ENCODE measurements at places on chromosomes 3 and 15.

- no peak for DNase-seq
Observed at GRCh38 chr15:67165254-67166253, 88.9 kb downstream of the AAGAB start.

- no peak for DNase-seq
Observed at GRCh38 chr3:140715035-140715434, 37.2 kb downstream of the TRIM42 start.

DNA sequence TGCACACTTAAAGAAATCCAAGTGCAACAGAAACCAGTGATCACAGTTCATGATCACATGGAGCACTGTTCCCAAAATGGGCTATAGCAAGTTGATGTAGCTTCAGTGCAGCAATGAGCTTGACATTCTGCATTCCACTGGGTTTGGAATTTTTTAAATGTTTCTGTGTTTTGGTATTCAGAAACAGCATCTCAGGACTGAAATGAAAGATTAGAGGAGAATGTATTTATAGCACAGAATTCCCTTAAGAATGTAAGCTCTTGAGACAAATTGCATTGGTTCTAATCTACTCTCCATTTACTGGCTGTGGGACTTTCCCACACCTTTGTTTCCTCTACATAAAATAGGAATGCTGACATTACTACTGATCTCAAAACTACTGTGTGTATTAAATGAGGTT is 162.7 kb downstream of the FGF12 start:
- no peak for DNase-seq

GRCh38 chr3:177602601-177603147 is 405.4 kb upstream of the TBL1XR1 start:
- no peak for DNase-seq

DNA sequence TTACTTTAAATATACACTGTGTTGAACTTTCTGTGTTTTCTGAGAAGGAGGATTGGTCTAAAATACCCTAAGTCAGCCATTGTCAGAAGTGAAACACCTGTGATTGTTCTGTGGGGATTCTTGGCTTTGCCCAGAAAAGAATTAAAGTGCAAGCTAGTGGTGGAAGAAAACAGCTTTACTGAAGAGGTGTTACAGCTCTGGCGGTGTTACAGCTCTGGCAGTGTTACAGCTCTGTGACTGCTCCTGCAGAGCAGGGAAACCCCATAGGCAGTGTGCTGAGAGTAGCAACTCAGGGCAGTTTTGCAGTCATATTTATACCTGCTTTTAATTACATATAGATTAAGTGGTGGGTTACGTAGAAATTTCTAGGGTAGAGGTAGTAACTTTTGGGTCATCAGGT is 66.6 kb downstream of the C3orf20 start:
- no peak for DNase-seq

GRCh38 chr3:191314109-191314728 is 15.0 kb upstream of the CCDC50 start:
- DNase-seq: no peak

- DNase-seq: no peak
Observed at GRCh38 chr3:170840291-170840859, 29.6 kb downstream of the RPL22L1 start.

DNA sequence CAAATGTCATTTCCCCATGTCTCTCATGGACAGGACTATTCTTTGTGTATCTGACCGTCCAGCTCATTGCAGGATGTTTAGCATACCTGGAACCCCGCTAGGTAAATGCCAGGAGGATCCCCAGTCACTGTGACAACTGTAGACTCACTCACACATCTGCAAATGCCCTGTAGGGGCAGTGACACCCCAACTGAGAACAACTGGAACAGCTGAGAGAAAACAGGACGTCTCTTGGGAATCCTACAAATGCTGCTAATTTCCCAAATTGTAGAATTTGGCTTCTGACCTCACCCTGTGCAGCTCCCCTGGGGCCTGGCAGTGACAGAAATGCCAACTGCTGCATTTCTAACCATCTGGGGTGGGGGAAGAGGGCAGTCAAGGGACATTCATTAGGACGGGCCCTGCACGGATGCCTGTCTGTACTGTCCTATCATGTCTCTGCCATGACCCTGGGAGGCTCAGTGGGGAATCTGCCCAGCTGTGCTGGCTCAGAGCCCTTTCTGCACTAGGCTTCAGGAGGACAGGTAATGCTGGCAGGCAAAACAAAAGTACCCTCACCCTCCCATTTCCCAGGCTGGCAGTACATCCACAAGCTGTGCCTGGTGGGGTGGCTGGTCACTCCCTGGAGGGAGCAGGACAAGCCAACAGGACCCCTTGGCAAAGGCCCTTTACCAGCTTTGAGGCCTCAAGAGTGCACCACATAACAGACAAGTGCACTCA is 30.4 kb downstream of the RAB6B start:
- no peak for DNase-seq

- no peak for DNase-seq
Observed at GRCh38 chr3:147924755-147925154, 515.6 kb downstream of the ZIC1 start.

All from CD8-positive, alpha-beta T cell (primary cell).